ENCODE measurements at places on chromosomes 12 and 14.

- no peak for DNase-seq
Observed at GRCh38 chr14:56221382-56222128, 103.3 kb downstream of the PELI2 start.

DNA sequence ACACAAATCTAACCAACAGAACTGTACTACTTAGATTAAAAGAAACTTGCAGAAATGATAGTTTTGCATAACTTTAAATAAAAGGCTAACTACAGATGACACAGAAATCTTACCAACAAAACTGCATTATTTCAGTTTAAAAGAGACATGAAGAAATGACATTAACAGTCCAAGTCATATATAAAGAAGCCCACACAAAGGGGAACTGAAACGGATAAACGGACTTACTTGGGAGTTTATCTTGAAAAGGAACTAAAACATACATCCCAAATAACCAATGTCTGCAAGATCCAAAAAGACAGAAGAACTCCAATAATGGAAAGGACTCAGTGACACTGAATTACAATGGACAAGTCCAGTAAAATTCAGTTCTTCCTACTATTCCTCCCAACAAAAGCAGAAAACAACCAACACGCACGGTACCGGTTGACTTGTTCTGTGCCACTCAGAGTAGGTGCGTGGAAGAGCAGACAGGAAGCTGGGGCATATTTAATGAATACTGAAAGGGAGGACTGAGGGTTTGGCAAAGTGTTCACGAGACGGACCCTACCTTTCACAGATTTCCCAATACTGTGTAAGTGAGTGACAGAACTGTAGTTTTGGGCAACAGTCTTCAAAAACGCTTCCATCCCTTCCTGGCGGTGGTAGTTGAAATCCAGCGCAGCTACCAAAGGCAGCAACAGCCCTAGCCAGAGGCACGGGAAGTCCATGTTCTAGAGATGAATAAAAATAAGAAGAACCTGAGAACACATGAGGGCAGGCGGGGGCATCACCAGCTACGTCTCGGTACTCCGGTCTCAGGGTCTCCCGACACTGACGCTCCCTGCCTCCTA is 627 bp downstream of the CPM start:
- no peak for DNase-seq

GRCh38 chr12:124796303-124796960 is 67.2 kb downstream of the SCARB1 start:
- DNase-seq = no peak

DNA sequence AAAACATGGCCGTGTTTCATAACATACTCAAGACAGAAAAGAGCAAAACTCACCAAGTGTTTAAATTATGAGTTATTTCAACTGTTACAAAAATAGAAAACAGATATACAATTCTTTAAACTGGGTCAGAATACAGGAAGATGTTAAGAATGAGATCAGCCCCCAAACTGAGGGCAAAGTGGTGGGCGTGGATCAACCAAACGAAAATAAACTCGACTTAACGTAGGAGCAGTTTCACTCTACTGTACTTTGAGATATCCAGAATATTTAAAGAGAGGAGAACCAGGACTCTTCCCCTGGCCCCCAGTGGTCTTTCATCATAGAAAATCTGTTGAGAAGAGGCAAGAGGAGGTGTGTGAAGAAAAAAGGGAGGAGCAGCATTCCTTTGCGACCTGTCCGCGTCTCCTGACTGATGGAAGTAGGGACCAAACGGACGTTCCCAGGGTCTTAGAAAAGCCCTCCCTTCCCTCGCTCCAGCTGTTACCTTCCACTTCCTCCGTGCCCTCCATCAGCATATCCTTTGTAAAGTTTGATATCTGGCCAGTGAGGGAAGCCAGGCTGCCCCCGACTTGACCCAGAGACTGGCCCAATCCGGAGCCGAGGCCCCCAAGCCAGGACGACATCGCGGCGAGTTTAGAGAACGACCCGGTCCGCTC is 668 bp downstream of the TRIP11 start:
- DNase-seq = no peak

DNA sequence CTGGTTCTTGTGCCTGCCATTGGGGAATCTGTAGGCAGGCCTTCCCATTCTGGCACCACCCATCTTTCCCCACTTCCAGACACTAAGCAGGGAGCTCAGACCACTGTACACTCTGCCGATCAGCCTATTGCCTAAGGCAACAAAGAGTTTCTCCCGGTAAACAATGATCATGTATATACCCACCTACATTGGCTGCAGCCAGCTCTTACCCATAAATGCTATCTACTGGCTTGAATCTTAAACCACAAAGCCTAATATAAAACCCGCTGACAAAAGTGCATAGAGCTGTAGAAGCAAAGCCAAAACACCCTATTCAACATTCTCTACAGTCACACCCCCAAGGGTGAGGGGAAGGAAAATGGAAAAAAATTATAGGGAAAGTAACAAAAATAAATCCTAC is 20.8 kb upstream of the GLIPR1 start:
- no peak for DNase-seq

DNA sequence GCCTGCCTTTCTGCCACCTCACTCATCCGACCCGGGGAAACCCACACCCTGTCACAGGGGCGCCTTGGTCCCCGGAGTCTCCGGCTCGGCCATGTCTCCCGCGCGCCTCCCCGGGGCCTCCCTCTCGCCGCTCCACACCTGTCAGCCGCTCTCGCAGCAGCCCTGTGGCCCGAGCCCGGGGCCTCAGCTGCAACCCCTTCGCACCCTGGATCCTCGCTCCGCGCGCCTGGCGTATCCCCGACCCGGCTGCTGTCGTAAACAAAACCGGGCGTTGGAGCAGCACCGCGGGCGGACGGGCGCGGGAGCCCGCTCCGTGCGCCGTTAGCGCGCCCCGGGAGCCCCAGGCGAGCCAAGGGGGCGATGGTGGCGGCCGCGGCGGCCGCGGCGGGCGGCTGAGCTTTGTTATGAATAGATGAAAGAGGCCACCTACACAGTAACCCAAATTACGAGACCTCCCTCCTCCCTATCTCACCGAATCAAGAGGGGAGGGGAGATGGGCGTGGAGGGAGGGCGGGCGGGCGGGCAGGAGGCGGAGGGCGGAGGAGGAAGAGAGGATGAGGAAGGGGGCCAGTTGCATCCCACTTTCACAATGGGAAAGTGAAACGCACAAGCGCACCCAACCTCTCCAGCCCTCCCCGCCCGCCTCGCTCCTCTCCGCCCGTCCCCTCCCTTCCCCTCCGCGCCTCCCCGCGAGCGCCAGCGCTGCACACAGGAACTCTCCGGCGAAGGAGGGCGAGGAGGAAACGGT is at the start of gene PLXNC1:
Gene PLXNC1 (plus strand): TSS at position 587 of the 748 bp plus-strand sequence. CDS start 395 bp downstream, outside the sequence.
- peak; percentile 51 for DNase-seq

- DNase-seq = no peak
Observed at GRCh38 chr14:78631551-78631950, 461.4 kb downstream of the NRXN3 start.

- DNase-seq = no peak
Observed at GRCh38 chr12:93989949-93990348, 158.4 kb upstream of the PLXNC1 start.

- DNase-seq = no peak
Observed at GRCh38 chr12:62468397-62468796, 1.8 kb downstream of the MON2 start.

GRCh38 chr12:59086126-59086525 is 165.8 kb upstream of the LRIG3 start:
- DNase-seq = no peak

DNA sequence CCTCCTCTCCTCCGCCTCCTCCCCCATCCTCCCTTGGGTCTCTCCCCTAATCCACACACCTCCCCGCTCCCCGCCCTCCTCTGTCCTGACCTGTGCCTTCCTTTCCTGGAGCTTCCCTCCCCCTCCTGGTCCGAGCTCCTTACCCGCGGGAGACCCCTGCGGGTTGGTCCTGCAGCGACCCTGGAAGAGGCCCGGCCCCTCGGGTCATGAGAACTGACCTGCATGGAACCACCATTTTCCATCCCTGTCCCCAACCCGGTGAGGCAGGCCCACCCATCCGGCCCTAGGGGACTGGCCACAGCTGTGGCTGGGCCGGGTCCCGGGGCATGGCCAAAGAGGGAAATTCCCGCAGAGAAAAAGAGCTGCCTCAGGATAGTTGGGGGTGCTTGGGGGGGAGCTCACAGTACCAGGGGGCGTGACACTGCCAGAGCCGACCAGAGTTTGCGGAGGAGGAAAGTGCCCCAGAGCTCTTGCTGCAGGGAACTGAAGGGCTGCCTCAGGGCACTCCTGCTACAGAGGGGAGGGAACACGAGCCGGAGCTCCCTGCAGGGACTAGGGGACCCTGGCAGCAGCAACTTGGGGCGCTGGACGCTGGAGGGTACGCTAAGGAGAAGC is 613 bp downstream of the ARHGEF40 start:
- no peak for DNase-seq

DNA sequence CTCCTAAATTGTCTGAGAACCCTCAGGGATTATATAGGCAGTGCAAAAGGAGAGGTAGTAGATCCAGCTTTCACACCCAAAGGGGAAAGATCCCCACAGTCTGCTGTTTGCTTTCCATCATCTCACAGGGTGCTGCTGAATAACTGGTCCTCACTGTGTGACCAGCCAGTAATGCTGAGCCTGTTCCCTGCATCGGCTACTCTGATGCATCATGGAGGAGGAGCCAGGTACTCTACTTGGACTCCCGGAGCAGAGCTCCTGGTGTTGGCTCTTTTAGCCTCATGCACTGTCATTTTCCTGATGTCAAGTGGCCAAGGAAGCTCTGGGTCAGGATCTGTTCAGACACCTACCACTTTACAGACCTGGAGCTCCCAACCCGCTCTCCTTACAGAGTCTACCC is 127.4 kb upstream of the ATF1 start:
- no peak for DNase-seq

DNA sequence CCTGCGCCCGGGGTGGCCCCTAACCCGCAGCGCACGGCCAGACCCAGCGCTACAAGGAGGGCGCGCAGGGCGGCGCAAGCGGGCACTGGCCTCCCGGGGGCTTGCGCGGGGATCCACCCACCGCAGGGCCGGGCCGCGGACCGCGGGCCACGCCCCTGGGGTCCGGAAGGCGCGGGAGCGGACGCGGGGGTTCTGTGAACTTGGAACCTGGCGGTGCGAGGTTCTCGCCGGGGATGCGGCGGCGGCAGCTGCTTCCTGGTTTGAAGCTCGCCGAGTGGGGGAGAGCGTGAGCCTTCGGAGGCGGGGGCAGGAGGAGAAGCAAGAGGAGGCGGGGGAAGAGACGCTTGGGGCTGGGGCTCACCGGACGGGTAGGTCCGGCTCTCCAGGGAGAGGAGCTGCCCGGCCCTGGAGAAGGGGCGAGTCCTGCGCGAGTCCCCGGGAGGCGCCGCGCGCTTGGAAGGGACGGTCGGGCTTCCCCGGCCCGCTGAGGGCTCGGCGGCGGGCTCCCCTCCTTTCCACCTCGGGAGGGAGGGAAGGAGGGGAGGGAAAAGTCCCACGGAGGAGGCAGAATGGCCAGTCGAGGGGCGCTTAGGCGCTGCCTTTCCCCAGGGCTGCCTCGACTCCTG is at the start of gene PRKCH:
Gene PRKCH (plus strand): TSS at position 195 of the 626 bp plus-strand sequence. CDS start 523 bp downstream, outside the sequence.
- peak; percentile 67 for DNase-seq

GRCh38 chr14:66495218-66496098 is 9.3 kb downstream of the CCDC196 start:
- no peak for DNase-seq

DNA sequence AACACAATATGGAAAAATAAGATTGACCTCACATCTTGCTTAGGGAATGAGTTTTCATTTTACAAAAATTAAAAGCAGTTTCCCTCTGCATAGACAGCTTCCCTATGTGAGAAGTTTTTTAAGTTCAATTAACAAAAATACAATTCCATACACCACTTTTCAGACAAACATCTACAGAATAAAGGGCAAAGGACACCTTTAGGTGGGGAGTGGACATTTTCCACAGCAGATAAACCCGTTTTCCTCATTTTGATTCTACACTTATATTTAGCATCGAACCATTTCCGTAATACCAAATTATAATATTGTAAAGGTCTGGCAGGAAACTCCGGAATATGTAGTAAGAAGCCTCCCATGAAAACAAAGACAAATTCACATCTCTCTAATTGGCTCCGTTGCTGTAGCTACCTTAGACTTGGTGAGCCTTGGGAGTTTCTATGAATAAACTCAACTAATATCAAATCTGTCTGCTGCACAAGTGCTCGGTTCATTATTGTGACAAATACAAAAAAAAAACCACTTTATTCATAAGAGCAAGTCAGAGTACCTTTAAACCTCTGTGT is 1.7 kb downstream of the ARMH4 start:
- DNase-seq = no peak

- DNase-seq = no peak
Observed at GRCh38 chr12:4307593-4308333, 13.2 kb upstream of the TIGAR start.

DNA sequence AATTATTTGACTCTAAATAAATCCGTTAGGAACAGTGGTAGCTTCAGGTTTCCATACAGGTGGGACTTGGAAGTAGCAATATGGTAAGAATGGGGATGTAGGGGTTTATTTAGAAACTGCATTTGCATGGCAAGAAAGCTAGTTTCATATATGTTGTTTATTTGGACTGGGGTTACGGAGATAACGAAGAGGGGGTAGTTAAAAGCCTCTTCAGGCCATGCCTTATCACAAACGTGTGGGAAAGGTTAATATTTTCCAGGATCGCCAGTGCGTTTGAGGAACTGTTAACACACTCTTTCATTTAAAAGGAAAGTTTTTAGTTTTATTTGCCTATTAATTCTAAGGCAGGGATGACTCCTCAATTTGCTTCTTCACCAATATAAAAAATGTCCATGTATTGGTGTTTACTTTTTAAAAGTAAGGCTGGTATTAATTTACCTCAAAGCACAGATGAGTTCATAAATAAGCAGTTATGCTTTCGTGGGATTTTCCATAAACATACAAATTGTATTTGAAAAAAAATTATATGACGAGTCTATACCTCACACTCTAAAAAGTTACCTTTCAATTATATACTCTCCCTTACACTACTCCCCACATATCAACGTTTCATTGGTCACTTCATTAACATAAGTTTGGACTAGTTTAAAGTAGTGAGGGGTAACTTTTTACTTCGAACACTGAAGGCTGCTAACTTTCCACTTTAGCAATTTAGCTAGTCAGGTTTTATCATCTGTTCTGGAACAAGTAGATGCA is 814 bp downstream of the RAB2B start:
- DNase-seq = no peak

Measured in stimulated activated CD4-positive, alpha-beta T cell treated with anti-CD3 and anti-CD28 coated beads, TNF-alpha, amount 100 ng/mL, for 48 hours (primary cell).